ENCODE measurements at places on chromosomes 4 and X. TPM values are rescaled to one million over a fixed set of nuclear protein-coding genes. Genes with fewer than 3 reads are reported as not detected.

APLN gene
- not detected for total RNA-seq

APOOL gene
- total RNA-seq = 7.4 TPM

DCAF4L1 gene
- total RNA-seq = 0.44 TPM

MAGEC1 gene
- total RNA-seq = not detected

MAP7D2 gene
- 0.99 TPM for total RNA-seq

ZNF732 gene
- not detected for total RNA-seq

HSD17B13 gene
- 0.52 TPM for total RNA-seq

HPGD gene
- total RNA-seq = 85.7 TPM

GAB3 gene
- 6.0 TPM for total RNA-seq

MAGEE1 gene
- total RNA-seq = 5.9 TPM

MTTP gene
- total RNA-seq = not detected

ANXA5 gene
- 125 TPM for total RNA-seq

SOWAHB gene
- not detected for total RNA-seq

SRPK3 gene
- total RNA-seq = not detected

SMAD1 gene
- total RNA-seq = 3.7 TPM

Data from CD4-positive, CD25-positive, alpha-beta regulatory T cell (primary cell).